Midbrain (tissue), 1 donor: ENCODE measurements at places on chromosomes 13 and 19.

- no peak for DNase-seq
Measured at GRCh38 chr13:81319351-81319750, 978.4 kb upstream of the SPRY2 start.

GRCh38 chr13:103469771-103470170 is 403.6 kb upstream of the SLC10A2 start:
- no peak for DNase-seq

DNA sequence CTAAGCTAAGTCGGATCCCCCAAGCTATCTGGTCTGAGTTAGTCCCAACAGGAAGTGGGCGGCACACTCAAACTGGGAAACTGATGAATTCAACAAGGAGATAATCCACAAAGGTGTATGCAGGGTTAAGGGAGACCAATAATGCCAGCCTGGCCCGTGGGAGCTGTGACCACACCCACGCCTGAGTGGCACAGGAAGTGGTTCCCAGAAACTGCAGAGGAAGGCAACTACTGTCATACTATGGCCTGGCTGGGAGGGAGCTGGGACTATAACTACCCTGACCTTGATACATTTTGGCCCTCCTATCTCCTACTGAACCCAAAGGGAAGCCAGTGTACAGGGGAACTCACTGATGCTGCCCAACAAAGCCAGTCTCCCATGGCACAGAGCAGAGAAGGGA is 85.5 kb upstream of the TDRD3 start:
- DNase-seq, result no peak

DNA sequence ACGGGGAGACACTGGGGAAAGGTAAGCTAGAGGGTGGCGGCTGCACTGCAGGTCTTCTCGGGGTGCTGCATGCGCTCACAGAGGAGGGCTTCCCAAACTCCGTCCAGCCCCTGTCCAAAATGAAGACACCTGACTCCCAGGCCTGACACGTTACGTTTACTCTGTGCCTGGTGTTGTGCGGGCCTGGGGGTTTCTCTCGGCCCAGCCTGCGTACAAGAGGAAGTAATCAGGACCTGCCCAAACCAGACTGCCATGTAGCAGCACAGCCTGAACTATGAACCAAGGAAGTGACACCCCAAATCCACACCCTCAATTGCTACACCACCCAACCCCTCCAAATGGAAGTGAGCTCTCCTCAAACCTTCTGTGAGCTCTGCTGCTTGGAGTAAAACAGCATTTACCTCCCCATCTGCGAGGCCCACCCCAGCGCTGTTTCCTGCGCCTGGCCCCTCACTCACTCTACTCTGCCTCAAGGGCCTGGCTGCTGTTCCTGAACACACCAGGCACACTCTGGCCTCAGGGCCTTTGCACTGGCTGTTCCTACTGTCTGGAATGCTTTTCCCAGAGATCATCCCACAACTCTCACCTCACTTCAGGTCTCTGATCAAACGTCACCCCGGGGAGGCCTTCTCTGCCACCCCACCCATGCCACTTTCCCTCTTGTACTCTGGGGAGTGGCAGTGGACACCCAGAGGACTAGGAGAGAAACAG is 3.0 kb downstream of the HSPBP1 start:
- no peak for DNase-seq

- DNase-seq, result no peak
Measured at GRCh38 chr19:29841559-29842367, 30.0 kb downstream of the CCNE1 start.

GRCh38 chr13:94902722-94903407 is 190.5 kb upstream of the SOX21 start:
- DNase-seq, result no peak

DNA sequence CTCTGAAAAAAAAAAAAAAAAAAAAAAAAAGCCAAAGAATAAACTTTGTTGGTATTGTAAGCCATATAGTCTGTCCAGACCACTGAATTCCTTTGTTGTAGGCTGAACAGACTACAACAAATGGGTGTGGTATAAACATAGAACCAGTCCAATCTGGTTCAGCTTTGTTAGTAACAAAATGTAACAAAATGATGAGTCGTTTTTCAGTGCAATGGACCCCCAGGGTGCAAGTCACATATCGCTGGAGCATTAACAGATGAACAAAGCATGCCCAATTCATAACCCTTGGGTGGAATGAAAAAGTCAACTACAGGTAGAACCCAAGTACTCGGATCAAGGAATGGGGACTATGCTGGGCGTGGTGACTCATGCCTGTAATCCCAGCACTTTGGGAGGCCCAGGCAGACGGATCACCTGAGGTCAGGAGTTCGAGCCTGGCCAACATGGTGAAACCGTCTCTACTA is 13.6 kb upstream of the FCHO1 start:
- DNase-seq, result no peak

- no peak for DNase-seq
Measured at GRCh38 chr19:38316477-38317067, 825 bp upstream of the YIF1B start.

GRCh38 chr19:38737921-38738737 is 6.1 kb downstream of the CAPN12 start:
- no peak for DNase-seq

DNA sequence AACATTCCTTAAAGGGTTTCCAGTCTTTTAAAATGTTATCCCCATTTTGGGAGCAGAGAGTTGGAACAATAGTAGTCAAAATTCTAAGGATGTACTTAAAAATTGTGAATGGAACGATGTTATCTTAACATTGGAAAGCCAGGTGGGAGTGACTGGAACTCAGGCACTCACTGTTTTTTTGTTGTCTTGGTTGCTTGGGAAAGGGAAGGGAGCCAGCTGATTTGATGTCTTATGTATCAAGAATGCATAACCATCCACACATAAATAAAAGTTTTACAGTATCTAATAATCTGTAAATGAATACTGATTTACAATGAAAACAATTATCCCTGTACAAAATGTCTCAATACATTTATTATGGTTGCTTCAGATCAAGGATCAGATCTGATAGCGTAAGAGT is 88.7 kb downstream of the SLC10A2 start:
- DNase-seq, result no peak

- peak; percentile 36 for DNase-seq
Measured at GRCh38 chr19:38433268-38433733, at the start of gene RYR1. RYR1 (plus strand) TSS chr19:38433691; CDS start chr19:38433830, 139 bp downstream.

- no peak for DNase-seq
Measured at GRCh38 chr19:19498255-19498991, 16.9 kb downstream of the TSSK6 start.

- DNase-seq, result no peak
Measured at GRCh38 chr13:83377491-83377890, 504.8 kb downstream of the SLITRK1 start.

DNA sequence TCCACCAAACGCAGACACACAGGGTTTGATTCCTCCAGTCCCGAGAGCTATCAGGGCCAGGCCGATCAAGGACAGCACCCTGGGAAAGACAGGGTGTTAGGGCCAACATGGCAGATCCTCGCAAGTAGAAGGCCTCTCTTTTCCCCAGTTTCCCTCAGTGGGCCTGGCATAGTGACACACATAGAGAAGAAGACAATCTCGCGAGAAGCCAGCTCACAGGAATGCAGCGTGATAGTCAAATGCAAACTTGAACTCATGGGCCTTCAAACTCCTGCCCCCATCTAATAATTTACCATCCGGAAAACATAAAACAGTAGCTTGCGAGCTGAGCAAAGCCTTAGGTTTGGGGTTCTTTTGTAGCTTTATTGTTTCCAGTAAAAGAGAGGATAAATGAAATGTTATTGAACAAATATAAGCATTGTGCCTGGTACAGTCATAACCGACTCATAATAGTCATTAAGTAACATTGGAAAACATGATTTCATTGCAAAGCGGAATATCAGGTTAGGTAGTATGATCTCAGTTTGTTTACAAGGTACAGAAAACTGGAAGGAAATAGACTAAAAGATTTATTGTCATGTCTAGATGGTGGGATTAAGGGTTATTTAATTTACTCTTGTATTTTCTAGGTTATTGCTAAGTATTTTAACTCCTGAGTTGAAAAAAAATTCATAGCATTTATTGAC is 30.5 kb downstream of the SLC15A1 start:
- no peak for DNase-seq

- DNase-seq, result no peak
Measured at GRCh38 chr19:42370626-42371175, 19.4 kb downstream of the CNFN start.

- no peak for DNase-seq
Measured at GRCh38 chr13:89862691-89863036, 1484.8 kb upstream of the MIR17HG start.

DNA sequence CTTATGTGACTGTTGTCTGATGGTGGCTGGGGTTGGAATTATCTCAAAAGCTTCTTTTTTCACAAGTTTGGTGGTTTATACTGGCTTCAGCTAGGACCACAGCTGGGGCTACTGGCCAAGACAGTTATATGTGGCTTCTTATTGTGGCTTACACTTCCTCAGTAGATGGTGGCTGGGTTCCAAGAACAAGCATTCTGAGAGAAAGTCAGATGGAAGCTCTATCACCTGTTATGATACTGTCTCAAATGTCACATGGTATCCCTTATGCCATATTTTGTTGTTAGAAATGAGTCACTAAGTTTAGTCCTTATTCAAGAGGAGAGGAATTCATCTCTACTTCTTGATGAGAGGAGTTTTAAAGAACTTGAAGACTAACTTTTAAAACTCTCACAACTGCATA is 41.6 kb downstream of the NDFIP2 start:
- DNase-seq, result no peak

DNA sequence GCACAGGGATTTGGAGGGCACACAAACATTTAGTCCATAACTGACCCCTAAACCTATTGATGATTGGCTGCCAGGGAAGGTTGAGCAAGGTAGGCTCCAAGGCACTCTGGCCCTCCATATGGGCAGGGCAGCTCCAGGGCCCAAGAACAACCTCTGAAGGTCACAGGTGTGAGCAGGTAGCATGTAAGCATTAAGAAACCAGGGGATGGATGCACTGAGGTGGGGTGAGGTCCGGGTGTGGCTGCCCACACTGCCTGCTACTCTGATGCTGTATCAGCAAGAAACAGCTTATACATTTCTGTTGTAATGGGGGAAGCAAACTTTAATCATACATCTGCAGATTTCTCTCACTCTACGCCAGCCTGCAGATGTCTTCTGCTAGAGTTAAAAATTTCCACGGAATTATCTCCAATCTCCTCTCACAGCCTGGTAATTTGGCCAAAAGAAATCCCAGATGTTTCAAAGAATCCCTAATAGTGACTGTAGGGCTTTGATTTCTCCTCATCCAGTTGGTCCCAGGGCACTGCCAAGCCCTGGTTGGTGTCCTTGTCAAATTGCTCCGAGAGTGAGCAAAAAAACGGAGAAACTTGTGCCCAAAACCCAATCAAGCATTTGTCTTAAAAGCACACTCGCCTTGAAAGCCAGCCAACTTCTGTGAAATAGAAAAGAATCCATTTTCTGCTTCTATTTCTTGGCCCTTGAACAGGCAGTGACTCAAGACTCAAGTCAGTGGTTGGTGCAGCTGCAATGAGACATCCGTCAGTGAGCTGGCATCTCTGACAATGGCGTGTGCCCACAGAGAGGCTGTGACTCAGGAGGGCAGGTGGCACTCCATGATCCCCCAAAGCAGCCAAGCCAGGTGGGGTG is 72.5 kb upstream of the MRI1 start:
- peak; percentile 54 for DNase-seq

- no peak for DNase-seq
Measured at GRCh38 chr19:30394481-30395151, 22.4 kb downstream of the ZNF536 start.

DNA sequence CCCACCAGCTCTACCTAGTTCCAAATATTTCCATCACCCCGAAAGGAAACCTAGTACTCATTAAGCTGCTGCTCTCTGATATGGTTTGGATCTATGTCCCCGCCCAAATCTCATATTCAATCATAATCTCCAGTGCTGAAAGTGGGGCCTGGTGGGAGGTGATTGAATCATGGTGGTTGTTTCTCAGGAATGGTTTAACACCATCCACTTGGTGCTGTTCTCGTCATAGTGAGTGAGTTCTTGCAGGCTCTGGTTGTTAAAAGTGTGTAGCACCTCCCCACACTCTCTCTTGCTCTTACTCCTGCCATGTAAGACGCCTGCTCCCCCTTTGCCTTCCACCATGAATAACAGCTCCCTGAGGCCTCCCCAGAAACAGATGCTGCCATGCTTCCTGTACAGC is 43.4 kb upstream of the MED4 start:
- no peak for DNase-seq

- no peak for DNase-seq
Measured at GRCh38 chr13:46667687-46668281, 114.8 kb downstream of the LRCH1 start.

DNA sequence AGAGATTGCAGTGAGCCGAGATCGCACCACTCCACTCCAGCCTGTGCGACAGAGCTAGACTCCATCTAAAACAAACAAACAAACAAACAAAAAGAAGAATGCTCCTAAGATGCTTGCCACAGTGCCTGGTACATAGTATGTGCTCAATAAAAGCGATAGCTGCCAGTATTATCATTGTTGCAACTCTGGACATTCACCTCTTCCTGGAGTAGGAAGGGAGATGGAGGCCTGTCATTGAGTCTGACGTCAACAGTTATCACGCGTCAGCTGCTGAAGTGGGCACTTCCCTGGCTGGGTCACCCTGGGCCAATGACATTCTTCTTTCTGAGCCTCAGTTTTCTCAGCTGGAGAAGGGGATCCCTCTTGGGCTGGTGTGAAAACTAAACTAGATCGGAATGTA is 4.2 kb upstream of the PLAUR start:
- no peak for DNase-seq

DNA sequence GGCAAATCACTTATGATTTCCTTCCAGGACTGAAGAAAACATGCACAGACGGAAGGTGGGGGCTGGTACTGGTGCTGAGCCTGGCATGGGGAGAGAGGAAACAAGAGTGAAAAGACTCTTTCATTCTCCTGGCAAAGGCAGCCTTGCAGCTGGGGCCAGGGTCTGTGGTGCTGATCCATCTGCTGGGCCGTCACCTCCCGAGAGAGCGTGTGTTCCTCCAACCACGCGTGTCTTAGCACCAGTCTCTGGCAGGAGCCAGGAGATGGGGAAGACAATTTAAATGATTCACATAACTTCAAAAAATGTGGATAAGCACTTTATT is 23.9 kb upstream of the SPART start:
- DNase-seq, result peak; percentile 84

- no peak for DNase-seq
Measured at GRCh38 chr13:62625214-62625881, 1209.7 kb upstream of the PCDH20 start.

GRCh38 chr19:10644260-10645007 is 9.7 kb upstream of the ILF3 start:
- peak; percentile 88 for DNase-seq

DNA sequence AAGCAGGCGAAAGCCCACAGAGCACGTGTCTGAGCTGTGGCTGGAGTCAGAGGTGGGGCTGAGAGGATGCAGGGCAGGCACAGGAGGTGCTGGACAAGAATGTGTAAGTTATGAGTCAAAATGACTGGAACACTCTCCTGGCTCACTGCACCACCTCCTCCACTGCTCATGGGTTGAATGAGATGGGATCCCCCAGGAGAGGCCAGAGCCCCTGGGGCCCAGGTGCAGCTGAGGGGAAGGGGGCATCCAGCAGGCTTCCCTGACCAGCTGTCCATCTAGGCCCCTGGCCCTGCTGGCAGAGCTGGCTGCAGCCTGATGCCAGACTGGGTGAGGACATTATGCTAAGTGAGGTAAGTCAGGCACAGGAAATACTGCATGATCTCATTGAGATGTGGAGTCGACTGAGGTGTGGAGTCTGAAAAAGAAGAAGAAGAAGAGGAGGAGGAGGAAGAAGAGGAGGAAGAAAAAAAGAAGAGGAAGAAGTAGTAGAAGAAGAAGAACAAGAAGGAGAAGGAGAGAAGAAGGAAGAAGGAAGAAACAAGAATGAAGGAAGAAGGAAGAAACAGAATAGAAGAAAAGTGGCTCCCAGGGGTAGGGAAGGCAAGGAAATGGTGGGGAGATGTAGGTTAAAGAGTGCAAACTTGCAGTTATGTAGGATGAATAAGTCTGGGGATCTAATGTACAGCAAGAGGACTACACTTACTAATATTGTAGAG is 747.4 kb downstream of the UQCRFS1 start:
- no peak for DNase-seq
